Erythroblast (primary cell): ENCODE measurements at places on chromosomes 4 and X.
A peak's percentile ranks its signal among the peaks of the same experiment; 100 is the strongest.

GRCh38 chr4:96525898-96526297, 686.0 kb downstream of the PDHA2 start:
- DNase-seq: peak; percentile 14

DNA sequence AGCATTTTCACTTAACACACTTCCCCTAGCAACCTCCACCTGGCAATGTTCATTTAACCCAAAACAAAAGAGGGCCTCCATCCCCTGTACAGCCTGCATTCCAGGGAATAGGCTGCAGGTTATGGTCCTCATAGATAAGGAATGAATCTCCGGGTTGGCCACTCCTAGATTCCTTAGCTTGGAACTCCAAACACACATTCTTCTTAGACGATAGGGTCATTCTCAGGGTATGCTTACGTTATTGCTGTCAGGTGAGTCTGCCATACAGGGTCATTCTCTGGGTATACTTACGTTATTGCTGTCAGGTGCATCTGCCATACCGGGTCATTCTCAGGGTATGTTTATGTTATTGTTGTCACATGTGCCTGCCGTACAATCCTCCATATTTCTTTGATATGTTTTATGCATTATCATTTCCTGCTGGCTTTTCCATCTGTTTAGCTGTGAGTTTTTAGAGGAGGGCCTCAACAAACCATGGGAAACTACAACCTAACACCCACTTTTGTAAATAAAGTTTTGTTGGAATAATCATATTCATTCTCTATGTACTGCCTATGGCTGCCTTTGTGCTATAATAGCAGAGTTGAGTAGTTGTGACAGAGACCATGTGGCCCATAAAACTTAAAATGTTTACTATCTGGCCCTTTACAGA, 8.2 kb upstream of the AFF1 start:
- no peak for DNase-seq

GRCh38 chrX:41922431-41923151, 763 bp downstream of the CASK start:
- peak; percentile 57 for DNase-seq

GRCh38 chr4:59759082-59759825, 1440.9 kb upstream of the ADGRL3 start:
- no peak for DNase-seq

DNA sequence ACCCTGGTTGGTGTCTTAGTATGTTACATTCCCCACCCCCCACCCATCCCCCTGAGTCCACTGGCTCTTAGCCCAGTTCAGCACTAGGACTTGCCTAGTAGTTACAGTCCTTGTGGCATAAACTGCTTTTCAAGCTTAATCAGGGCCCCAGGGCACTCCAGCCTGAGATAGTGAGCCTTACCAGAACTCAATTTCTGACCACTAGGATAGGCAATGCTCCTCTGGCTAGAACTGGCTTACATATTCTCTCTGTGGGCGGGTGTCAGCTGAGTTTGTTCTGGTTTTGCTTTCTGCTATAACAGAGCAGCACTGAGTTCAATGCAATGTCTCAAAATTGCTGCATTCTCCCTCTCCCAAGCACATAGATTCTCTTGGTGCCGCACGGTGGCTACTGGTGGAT, 391.4 kb upstream of the DIPK2B start:
- DNase-seq: no peak

DNA sequence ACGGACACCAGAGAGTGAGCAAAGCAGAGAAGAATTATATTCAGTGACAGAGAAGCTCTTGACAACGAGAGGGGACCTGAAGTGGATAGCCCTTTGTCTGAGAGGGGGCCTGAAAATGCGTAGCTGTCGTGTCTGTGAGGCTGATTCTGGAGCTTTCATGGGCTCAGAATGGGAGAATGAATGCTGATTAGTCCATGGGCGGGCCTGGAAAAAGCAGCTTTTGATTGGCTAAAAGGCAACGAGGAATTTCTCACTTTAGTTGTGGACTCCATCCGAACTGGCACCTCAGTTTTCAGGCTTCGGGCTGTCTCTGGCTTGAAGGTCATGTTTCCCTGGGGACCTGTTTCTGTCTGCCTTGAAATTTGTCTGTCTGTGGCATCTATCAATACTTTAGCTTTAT, 487.1 kb downstream of the TECRL start:
- no peak for DNase-seq

DNA sequence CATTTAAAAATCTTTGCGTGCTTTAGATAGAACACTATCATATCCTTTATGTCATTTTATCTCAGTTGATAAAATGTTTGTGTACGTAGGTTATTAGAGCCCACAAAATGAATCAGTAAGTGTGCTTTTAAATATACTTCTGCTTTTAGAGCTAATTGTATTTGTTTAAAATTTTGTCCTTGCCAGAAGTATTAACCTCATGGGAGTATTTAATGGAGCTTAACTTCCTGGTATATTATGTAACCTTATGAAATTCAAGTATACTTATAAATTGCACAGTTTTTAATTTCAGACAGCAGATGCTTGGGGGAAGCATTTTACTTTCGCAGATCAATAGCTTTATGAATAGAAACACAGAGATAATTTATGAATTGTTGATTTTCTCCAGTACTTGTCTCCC, 90.2 kb downstream of the DIPK2B start:
- no peak for DNase-seq

- DNase-seq: peak; percentile 77
Measured at GRCh38 chr4:38062088-38062775, 102.0 kb downstream of the PTTG2 start.

GRCh38 chr4:5888222-5889001, 4.5 kb downstream of the CRMP1 start:
- no peak for DNase-seq

DNA sequence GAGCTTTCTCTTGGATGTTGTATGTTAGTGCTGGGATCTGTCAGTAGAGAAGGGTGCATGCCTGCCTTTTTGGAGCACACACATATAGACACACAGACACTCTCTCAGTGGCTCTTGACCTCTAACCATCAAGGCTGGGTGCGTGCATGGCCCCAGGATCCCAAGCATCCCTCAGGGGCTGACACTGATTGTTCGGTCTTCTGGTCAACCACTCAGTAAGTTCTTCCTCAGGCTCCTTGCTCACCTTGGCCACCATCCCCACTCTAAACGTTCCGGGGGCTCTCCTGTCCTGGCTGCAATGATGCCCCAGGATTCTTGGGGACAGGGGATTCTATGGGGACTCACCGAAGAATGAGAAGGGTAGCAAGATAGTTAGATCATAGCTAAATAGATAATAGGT, 179.6 kb downstream of the SHOX start:
- peak; percentile 4 for DNase-seq

DNA sequence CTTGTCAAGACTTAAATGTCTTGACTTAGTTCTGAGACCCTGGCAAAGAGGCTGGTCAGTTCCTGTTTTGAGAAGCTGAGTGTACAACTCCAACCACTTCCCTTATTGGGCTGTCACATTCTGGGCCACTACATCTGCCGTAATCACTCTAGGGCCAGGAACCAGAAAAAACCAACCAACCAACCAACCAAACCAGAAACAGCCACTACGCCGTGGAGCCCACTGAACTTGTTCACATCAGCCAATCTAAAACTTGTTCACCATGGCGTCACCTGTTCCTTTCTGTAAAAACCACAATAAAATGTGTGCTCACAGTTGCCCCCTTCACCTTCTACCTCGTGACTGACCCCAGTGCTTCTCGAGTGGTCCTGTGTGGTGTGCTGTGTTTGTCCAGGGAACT, 107.3 kb downstream of the JADE1 start:
- DNase-seq: no peak

GRCh38 chrX:44484607-44485146, 58.0 kb downstream of the FUNDC1 start:
- peak; percentile 87 for DNase-seq

GRCh38 chr4:128512161-128512560, 224.5 kb upstream of the PGRMC2 start:
- no peak for DNase-seq

- no peak for DNase-seq
Measured at GRCh38 chrX:135275973-135276372, 24.1 kb downstream of the ETDA start.

DNA sequence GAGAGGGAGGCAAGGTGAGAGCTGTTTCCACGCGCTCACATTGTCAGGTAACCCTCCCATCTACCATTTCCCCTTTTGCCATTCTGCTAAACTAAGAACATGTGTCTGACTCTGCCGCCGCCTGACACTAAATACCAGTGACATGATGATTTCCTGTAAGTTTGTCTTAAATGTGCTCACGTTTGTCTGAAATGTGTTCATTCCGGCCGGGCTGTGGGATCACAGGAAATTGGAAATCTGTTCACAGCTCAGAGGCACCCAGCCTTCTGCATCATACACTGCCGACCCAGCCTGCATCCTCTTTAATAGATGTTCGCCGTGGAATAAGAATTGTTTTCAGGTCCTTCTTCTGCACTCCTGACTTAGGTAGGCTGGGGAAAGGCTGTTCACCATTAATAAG, 336.2 kb upstream of the PPARGC1A start:
- no peak for DNase-seq

DNA sequence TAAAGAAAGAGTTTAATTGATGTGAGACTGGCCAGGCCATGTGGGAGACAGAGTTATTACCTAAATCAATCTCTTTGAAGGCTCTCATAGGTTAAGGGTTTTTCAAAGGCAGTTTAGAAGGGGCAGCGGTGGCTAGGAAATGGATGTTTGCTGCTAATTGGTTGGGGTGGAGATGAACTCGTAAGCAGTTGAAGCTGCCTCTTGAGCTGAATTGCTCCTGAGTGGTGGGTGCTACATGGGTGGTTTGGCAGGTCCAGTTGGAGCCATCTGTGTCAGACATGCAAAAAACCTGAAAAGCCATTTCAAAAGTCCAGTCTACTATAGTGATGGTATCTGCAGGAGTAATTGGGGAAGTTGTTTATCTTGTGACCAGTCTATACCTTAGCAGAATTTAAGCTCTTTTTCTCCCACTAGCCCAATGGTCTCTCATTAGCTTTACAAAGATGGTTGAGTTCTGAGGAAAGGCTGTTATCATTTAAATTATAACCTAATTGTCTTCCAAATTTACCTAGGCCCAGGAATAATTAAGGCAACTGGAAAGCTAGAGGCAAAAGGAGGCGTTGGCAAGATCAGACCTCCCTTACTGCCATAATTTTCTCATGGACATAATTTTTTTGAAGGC, 762.4 kb upstream of the FRG1 start:
- no peak for DNase-seq
